ENCODE measurements at places on chromosomes 7 and 10.

- DNase-seq: no peak
Measured at GRCh38 chr10:32982911-32983909, 25.2 kb upstream of the ITGB1 start.

- no peak for DNase-seq
Measured at GRCh38 chr7:105596866-105597265, 15.6 kb upstream of the EFCAB10 start.

GRCh38 chr7:113636727-113637421 lies 281.9 kb downstream of the PPP1R3A start:
- no peak for DNase-seq

DNA sequence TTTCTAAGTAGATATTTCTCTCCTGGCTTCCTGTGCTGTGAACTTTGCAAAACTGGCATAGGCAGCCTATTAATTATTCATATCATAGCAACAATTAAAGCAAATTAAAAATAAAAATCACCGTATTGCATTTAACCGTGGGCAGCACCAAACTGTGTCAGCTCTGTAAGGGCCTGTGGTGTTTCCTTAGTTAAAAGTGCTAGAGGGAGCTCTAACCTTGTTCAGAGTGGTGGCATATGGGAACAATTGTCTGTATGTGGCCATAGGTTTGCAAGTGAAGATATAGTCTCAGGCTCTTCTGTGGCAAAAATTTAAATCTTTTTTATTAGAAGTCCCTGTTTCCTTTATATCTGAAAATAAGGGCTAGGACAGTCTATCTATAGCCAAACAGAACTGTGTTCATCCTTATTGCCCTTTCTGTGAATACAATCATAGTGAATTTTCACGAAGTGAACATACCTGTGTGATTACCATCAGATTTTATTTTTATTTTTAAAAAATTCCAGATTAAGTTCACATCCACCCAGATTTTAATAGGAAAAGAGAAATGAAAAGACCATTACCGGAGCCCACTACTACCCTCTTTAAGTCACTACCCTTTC lies 92.6 kb downstream of the POLL start:
- DNase-seq: no peak

- DNase-seq: no peak
Measured at GRCh38 chr10:111335826-111336225, 259.0 kb downstream of the ADRA2A start.

DNA sequence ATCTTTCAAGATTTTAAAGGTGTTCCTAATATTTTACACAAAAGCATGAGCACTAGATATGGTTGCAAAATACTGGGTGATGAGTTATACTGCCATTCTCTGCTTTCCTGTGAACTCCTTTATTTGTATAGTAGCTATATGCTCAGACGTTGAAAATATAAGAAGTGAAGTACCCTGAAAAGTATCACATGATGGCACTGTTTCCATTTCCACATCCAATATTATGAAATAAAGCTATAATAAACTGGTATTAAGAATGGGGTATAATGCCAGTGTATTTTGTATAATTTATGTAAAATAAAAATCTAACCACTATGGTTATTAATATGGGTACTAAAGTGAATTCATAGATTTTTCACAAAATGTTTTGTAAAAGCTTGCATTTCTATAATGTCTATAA lies 79.6 kb upstream of the FOXP2 start:
- no peak for DNase-seq

- DNase-seq: no peak
Measured at GRCh38 chr10:78307576-78307975, 273.9 kb downstream of the RPS24 start.

DNA sequence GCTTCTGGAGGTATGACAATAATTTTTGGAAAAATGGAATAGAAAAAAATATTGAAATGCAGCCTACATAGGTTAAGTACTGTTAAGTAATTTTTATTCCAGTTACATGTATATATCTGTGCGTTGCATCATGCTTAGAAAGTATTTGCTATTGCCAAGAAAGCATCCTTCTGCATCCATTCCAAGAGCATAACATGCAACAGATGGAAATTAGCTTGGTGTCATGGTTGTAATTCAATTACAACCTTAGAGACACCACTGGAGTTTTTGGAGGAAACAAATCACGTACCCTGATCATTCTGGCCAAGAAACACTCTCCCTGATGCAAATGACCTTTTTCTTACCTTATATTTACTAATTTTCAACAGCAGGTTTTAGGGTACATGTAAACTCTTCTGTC lies 1.7 kb downstream of the AKR1B1 start:
- no peak for DNase-seq

- no peak for DNase-seq
Measured at GRCh38 chr10:4136121-4136520, 351.1 kb upstream of the KLF6 start.

DNA sequence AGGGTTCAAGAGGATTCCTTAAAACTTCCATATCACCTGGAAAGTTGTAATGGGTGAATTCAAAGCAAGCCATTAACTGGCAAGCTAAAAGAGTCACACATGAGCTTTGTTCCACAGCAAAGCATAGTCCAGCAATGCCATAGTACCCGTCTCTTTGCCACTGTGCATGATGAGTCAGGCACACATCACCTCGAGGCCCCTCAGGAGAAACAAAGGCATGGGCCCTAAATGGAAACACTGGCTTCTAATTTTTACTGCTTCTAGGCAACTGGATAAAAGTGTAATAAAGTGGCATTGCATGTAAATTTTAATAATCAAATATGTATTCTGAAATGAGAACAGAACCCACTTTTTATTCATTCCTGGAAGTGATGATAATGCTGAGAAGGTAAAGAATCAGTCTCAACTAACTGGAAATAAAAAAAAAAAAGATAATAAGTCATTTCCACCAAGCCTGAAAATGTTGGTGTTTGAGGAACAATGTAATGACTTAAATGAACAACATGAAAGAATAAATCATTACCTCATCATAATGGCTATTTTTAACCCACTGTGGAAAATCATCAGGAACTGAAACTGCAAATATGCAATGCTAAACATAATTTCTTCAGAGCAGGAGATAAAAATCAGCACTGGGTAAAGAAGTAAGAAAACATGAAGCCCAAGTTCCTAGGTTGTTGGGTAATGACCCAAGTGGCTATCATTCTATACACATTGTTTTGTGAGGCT lies 104.9 kb downstream of the CDK6 start:
- DNase-seq: peak; percentile 11

DNA sequence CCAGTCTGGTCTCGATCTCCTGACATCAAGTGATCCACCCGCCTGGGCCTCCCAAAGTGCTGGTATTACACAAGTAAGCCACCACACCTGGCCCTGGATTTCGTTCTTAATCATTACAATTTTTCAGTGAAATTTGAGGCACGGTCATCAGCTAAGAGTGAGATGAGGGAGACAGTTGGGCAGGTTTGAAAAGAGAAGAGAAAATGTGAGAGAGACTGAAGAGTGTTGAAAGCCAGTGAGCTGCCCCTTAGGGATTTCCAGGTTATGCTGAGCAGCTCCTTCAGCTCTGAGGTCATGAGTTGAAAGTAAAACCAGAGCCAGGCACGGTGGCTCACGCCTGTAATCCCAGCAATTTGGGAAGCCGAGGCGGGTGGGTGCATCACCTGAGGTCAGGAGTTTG lies 5.9 kb upstream of the UPF2 start:
- DNase-seq: no peak

- DNase-seq: no peak
Measured at GRCh38 chr7:12137283-12137682, 73.8 kb upstream of the TMEM106B start.

DNA sequence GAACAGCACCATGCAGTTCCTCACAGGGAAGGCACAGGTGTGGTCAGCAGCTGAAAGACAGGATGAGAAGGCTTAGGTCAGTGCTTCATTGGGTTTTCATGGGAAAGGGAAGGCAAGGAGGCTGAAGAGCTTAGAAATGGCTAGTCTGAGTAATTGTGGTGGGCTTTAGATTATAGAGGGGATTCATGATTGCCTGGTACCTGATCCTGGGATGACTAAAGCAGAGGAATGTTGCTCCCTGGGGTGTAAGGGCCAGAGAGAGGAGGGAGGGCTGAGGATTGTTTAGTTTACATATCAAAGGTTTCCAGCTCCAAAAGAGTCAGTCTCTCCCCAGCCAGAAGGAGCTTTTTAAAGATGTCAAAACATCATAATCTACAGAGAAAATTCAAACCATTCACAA lies 396.3 kb upstream of the POM121L12 start:
- no peak for DNase-seq

- no peak for DNase-seq
Measured at GRCh38 chr7:3486841-3487240, 185.8 kb downstream of the SDK1 start.

DNA sequence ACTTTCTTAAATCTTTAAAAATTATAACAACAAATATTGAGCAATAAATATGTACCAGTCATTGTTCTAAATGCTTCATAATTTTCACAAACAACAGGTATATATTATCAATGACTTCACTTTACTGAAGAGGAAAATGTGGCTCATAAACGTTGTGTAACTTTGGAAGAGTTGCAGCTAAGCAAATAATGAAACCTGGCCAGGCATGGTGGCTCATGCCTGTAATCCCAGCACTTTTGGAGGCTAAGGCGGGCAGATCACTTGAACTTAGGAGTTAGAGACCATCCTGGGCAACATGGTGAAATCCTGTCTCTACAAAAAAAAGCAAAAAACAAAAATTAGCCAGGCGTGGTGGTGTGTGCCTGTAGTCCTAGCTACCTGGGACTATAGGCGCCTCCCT lies 71.9 kb upstream of the AMPH start:
- DNase-seq: no peak

- no peak for DNase-seq
Measured at GRCh38 chr7:142968229-142968628, 6.1 kb upstream of the KEL start.

DNA sequence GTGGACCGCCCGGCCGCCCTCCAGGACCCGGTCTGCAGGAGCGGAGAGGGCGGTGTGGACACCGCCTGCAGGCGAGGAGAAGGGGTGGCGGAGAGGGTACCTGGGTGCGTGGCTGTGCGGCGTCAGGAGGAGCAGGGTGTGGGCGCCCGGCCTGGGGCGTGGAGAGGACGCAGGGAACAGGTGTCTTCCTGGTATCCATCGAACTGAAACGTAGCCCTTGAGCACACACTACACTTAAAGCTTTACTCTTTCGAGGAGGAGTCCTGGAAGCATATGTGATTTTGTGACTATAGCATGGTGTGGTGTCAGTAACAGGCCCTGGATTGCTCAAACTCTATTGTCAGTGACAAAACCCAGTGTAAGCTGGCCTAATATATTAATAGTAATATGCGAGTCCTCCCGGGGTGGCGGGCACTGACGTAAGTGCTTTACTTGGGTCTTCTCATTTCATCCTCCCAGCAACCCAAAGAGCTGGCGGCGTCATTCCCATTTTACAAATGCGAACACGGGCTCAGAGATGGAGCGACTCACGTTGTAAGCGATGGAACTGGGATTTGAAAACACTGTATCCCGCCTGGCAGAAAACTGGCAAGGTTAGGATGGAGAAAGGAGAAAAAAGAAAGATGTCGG lies 508 bp upstream of the TECPR1 start:
- DNase-seq: no peak

- DNase-seq: no peak
Measured at GRCh38 chr10:100364735-100365391, 17.8 kb downstream of the SCD start.

DNA sequence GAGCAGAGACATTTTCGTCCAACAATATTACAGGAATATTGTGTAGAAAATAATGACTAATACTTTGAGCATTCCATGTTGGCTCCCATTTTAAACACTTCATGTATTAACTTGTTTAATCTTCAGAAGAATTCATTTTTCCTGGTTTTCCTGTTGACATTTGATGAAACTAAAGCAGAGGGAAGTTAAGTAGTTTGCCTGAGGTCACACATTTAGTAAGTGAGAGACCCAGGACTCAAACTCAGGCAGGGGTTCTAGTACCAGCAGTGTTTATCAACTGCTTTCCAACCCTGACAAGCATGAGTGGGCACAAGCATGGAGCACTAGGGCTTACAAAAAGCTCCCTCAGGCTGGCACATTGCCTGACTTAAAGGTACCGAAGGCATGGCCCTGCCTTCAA lies 719.1 kb downstream of the AUTS2 start:
- no peak for DNase-seq
